ENCODE measurements at places on chromosomes 7 and 10. TPM values are rescaled to one million over a fixed set of nuclear protein-coding genes. Genes with fewer than 3 reads are reported as not detected.

HABP2 gene
- 0.11 TPM for total RNA-seq

WIPF3 gene
- 4.5 TPM for total RNA-seq

RBM20 gene
- total RNA-seq, result 2.0 TPM

SERPINE1 gene
- total RNA-seq, result 2.1 TPM

CTTNBP2 gene
- total RNA-seq, result 28.8 TPM

GGCT gene
- total RNA-seq, result 23.4 TPM

LRRC17 gene
- total RNA-seq, result 110 TPM

TMEM130 gene
- 36.3 TPM for total RNA-seq

ICA1 gene
- 33.3 TPM for total RNA-seq

C10orf143 gene
- total RNA-seq, result 2.2 TPM

NRG3 gene
- 24.5 TPM for total RNA-seq

- DNase-seq, result no peak
Observed at GRCh38 chr7:74476626-74477025, 22.9 kb downstream of the GTF2IRD1 start.

GRCh38 chr7:132176719-132177118, 399.6 kb downstream of the PLXNA4 start:
- no peak for DNase-seq

DNA sequence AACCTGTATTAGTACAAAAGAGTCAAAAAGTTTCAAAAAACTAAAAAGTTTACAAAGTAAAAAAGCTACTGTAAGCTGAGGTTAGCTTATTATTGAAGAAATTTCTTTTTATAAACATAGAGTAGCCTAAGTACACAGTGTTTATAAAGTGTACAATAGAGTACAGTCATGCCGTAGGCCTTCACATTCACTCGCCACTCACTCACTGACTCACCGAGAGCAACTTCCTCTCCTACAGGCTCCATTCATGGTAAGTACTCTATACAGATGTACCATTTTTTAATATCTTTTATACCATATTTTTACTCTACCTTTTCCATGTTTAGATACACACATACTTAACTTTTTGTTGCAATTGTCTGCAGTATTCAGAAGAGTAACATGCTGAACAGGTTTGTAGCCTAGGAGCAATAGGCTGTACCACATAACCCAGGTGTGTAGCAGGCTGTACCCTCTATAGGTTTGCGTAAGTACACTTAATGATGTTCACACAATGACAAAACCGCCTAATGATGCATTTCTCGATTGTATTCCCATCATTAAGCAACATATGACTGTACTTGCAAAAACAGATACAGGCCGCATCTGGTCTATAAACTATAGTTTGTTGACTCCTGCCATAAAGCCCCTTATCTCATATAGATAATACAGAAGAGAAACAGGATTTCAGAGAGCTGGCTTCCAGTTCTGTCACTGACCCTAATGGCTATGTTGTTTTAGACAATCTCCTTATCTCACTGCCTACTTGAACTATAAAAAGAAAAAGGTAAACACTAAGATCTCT, 438.8 kb downstream of the HTR7 start:
- no peak for DNase-seq

- no peak for DNase-seq
Observed at GRCh38 chr7:39609113-39609934, 14.0 kb upstream of the RALA start.

- no peak for DNase-seq
Observed at GRCh38 chr7:24570983-24571382, 2.3 kb upstream of the PALS2 start.

GRCh38 chr7:14085901-14086300, 96.4 kb upstream of the ETV1 start:
- no peak for DNase-seq

- DNase-seq, result no peak
Observed at GRCh38 chr7:31370609-31371008, 30.1 kb upstream of the NEUROD6 start.

- no peak for DNase-seq
Observed at GRCh38 chr10:131653140-131653539, 247.7 kb upstream of the PPP2R2D start.

DNA sequence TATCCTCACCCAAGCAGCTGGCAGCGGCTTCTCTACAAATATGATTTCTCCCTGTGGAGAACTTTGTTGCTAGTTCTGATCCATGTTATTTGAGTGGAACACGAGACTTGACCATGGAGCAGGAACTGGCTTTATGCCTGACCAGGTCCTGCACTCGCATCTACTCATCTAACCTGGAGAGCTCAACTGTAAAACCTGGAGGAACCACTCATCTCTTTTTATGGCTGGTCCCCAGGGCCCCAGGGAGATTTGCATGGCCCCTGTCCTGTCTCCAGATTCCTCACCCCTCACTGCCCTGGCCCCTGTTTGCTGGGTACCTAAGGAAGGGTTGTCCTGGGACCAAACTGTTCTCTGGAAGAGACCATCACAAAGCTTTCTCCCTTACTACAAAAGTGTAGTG, 16.0 kb downstream of the TCAF1 start:
- DNase-seq, result no peak

DNA sequence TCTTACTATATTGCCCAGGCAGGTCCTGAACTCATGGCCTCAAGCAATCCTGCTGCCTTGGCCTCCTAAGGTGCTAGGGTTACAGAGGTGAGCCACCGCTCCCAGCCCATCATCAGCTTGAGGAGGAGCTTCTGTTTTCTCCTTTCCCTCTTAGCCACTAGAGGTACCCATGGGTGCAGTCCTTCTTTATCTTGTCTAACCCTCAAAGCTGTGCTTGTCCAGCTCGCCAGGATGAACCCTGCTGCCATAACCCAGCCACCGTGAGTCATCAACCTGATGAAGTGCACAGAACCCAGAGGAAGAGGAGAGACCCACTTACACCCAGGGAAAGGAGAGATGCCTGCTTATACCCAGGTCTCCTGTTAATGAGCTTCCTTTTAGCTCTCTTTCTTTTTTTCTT, 133.4 kb downstream of the CUL2 start:
- DNase-seq, result no peak

- no peak for DNase-seq
Observed at GRCh38 chr10:108849688-108850087, 1073.6 kb downstream of the XPNPEP1 start.

DNA sequence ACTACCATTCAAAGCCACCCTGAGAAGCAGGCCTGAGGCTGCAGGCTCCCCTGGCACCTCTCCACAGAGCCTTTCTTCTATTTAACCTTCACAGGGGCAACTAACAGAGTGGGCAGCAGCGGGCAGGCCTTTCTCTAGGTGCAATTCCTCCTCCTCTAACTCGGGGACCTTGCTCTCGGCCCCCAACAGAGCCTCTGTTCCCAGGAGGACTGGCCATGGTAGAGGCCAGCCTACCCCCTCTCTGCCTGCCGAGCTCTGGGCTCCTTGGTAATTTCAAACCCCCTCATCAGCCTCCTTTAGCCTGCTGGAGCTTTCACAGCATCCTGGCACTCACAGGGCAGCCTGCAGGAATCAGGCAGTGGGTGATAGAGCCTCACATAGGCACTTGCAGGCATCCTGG, 920.8 kb upstream of the ZNF722 start:
- DNase-seq, result no peak

DNA sequence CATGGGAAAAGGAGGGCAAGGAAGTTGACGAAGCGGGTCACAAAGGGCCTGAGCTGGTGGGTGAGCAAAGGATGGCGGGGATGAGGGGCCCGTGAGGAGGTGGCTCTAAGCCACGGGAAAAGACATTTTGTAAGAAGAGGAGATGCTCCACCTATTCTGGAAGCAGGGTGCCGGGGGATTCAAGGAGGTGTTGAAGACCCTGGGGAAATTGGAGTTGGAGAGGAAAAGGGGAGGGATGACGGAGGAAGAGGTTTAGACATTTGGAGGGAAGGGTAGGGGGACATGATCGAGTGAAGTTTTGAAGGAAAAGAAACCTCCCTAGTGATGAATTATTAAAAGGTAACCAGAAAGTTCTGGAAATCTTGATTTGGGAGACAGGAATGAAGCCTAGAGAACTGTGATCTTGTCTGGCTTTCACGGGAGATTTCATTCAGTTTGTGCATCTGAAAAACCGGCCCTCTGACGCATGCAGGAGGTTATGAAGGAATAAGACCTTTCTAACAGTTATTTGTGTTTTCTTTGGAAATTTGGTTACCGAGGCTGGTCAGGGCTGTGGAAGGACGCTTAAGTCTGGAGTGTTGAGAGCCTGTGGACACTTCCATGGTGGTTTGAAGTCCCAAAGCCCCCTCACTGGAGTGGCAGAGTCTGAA, 1.4 kb downstream of the SMO start:
- DNase-seq, result no peak

GRCh38 chr7:66634816-66635215, 6.1 kb downstream of the KCTD7 start:
- no peak for DNase-seq

- no peak for DNase-seq
Observed at GRCh38 chr7:106774768-106775551, 90.1 kb upstream of the PIK3CG start.

- no peak for DNase-seq
Observed at GRCh38 chr7:134458341-134458805, 527 bp downstream of the AKR1B1 start.

GRCh38 chr10:90913774-90914420, 7.0 kb downstream of the ANKRD1 start:
- DNase-seq, result no peak

DNA sequence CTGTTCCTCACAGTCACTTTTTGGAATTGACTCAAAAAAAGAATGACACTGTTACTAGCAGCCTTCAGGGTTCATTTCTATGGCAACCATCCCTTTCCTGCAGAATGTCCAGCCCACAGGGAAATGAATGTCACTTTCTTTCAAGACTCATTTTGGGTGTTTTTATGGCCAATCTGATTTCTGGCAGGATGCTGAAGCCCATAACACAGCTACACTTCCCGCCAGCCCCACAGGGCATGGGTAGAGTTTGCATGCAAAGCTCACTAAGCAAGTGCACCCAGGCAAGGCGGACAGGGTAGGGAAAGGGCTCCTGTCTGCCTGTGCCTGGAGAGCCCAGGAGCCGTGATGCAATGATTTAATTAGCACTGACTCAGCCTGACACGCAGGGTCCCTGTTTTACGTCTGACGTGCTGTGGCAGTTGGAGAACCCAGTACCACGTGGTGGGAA, 26.1 kb upstream of the GPAM start:
- DNase-seq, result peak; percentile 65

- no peak for DNase-seq
Observed at GRCh38 chr10:83592337-83592935, 546.9 kb upstream of the GHITM start.

DNA sequence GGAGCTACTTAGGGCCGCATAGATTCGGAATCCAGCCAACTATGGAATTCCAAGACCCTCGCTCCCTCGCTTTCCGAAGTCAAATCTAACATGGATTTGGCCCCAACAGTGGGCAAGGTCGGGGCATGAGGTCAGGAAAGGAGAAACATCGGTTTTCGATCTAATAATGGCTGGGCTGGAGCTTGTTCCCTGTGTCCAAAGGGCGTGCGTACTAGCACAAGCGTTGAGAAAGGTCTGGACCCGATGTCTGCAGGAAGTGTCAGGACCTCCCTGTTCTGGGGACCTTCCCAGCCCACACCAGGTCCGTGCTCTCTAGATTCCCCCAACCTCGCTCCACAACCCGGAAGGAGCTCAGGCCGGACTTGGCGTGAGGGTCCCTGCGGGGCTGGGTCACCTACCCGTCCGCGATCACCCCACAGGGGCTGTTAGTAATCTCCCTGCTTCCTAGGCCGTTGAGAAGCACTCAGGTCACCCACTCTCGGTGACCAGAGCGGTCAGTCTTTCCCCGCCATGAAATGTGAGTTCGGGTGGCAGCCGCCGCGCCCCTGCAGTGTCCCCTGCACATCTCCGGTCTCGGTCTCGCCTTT, 4.8 kb downstream of the FEZF1 start:
- DNase-seq, result no peak
